ENCODE measurements at places on chromosomes 5 and 9.
A peak's percentile ranks its signal among the peaks of the same experiment; 100 is the strongest.

GRCh38 chr5:77168161-77168878 is 42.2 kb upstream of the PDE8B start:
- DNase-seq, result peak; percentile 85

GRCh38 chr5:149636191-149636860 is 55.0 kb downstream of the ARHGEF37 start:
- DNase-seq, result no peak

GRCh38 chr9:72557549-72557948 is 36.1 kb downstream of the TMC1 start:
- peak; percentile 96 for DNase-seq

DNA sequence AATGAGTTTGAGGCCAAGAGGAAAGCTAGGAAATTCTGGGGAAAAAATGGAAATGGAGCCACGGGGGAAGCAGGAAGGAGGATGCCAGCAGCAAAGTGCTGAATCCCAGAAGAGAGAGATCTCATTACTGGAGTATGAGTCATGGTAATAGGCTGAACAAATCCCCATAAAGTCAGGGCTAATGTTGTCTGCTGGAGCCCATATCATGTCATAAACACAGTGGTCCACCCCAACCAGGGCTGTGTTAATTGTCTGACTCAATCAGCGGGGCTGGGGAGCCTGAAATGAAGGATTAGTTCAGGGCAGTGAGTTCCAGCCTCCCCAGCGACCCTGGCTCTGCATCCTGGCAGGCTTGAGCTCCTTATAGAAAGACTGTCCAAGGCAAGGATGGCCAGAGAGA is 68.8 kb downstream of the TLR4 start:
- peak; percentile 94 for DNase-seq

- DNase-seq, result no peak
Measured at GRCh38 chr5:116479776-116480675, 94.6 kb downstream of the SEMA6A start.

- DNase-seq, result no peak
Measured at GRCh38 chr5:110092955-110093785, 403.4 kb downstream of the MAN2A1 start.

DNA sequence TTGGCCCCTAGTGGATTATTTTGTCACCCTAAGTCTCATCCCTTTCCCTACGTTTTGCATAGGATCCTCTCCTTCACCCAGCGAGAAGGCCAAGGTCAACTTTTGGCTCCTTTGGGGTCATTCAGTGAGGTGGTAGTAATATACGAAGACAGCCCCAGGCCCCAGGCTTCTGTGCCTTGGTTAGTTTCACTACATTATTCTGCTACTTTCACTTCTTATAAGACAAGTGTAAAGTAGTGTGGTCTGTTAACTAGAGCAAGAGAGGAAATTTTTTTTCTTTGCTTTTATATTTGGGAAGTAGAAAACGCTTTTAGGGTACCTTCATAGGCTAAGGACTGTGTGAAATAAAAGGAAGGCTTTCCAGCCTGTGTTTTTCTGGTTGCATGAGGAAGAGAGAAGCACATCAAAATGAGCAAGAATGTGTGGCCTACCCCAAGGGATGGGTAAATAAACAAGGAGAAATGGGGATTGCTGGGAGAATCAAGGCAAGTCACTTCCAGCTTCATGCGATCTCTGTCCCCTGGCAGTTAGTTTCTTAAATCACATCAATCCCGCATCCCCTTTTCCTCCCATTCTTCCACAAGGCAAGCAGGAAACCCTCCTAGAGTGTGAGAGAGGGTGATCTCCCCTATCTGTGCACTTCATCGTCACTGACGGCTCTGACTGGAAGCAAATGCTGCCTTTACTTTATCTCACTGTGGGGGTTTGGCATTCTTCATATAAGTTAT is 677.0 kb upstream of the WWC1 start:
- DNase-seq, result no peak

Data from EH (cell line).